ENCODE measurements at places on chromosomes 11 and 22.
A peak's percentile ranks its signal among the peaks of the same experiment; 100 is the strongest.

DNA sequence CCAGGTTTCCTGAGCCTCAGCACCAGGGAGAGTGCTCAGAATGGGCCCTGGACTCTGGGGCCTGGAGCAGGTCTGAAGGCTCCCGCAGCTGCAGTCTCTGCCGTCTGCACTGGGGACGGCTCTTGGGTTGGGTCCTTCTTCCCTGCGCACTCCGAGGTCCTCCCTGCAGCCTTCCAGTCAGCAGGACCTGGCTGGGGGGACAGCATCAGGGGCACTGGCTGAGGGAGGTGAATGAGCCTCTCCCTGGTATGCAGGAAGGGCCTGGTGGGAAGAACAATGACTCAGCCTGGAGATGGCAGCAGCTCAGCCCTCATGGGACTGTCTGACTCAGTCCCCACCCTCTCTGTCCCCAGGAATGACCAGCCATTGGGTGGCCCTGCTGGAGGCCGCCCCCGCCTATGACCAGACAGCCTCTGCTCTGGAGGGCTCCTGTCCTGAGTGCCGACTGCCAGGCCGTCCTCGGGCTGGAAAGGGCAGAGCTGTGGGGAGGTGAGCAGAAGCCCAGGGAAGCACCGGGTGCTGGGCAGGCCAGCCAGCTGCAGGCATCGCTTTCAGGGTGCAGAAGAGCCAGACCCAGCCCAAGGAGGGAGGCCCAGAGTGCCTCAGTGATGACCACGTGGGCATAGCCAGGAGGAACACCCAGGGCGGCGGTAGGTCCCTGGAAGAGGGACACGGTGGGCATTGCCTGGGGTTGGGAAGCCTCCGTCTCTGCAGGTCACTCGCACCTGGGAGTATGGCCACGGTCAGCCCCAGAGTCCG lies 455.0 kb downstream of the BRD1 start:
- no peak for DNase-seq

- DNase-seq = no peak
Observed at GRCh38 chr11:3010521-3011275, 18.6 kb upstream of the NAP1L4 start.

DNA sequence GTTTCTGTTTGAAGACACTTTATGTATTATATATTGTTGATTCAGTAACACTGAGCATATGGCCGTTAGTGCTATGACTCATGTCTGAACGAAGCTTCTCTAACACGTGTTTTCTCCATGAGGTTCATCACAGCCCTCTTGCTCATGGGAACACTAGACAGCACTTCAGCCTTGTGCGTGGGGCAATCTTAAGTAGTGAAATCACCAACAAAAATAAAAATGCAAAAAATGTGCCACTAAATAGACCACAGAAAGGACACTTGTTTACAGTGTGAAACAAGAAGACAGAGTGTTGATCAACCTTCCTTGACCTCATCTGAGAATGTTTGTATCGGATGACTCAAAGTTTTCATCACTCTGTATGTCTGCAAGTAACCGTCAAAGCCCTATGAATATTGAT lies 94.5 kb downstream of the FDX1 start:
- peak; percentile 86 for DNase-seq

DNA sequence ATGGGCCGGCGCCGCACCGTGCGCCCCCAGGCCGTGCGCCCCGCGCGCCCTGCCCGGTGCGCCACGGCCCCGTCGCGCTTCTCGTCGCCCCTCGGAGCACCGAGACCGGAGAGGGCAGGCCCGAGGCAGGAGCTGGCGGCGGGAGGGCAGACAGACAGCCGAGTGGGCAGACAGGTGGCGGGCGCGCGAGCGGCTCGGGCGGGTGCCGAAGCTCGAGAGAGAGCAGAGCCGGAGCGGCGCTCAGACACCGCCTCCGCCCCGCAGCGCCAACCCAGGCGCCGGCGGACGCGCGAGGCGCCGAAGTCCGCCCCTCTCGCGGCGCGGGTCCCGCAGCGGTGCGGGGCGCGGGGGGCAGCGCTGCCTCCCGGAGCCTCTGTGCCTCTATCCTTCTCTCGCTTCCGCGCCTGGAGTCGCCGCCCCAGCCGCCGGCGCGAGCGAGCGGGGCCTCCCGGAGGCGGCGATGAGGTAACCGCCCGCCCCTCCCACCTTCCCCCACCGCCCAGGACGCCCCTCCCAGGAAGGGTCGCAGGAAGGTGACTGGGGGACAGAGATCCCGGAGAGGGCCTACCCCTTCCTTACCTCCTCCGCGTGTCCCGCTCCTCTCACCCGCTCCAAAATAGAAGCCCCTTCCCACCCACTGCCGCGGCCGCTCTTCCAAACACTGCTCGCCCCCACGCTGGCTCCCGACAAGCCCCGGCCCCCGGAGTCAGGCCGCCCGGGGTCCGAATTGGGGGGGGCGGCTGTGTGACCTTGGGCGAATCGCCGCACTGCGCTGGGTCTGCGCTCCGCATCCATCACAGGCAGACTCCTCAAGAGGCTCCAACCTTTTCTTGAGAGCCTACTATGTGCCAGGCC lies at the start of gene RASL10A:
Gene RASL10A, minus strand, starts transcription at position 412 of the 855 bp plus-strand sequence. CDS start 451 bp downstream, outside the sequence.
- peak; percentile 30 for DNase-seq

DNA sequence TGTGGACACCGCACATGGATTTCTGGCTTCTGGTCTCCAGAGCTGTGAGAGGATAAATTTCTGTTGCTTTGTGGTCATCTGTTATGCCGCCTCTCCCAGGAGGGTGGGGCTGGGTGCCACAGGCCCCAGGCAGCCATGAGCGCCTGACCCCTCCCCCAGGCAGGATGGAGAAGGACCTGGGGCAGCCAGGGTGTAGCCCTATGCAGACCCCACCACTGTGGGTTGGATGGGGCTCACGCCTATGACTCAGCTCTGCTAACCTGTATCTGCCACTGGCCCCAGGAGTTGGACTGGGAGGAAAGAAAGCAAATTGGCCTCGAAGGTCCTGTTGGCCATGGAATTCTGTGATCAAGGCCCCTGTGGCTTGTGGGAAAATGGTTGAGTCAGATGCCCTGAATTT lies 1351.1 kb downstream of the BRD1 start:
- DNase-seq = no peak
